ENCODE measurements at places on chromosomes 12 and 14.

DNA sequence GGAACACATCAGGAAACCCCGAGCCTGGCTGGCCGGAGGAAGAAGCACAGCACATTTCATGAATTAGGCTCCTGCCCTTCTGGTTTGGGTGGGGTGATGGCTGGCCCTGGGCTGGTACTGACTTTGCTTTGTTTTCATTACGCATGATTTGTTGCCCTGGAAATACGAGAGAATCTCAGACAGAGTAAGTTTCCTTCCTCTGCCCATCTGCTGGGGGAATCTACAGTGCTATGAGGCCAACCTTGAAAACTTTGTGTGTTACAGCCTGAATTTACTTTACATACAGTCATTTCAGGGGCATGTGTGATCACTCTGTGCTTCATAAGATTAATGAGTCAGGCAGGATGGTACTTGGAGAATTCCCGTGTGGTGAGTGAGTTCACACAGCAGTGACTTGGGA lies 20.5 kb upstream of the SLC5A8 start:
- DNase-seq = no peak

DNA sequence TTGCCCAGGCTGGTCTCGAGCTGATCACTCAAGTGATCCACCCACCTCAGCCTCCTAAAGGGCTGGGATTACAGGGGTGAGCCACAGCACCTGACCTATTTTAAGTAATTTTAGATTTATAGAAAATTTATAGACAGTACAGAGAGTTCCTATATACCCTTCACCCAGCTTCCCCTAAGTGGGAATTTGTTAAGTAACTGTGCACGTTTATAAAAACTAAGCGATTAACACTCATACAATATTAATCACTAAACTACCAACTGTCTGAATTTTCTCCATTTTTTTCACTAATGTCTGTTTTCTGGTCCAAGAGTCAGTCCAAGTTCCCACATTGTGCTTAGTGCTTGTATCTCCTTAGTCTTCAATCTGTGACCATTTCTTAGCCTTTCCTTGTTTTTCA lies 5.5 kb downstream of the IL31 start:
- no peak for DNase-seq

DNA sequence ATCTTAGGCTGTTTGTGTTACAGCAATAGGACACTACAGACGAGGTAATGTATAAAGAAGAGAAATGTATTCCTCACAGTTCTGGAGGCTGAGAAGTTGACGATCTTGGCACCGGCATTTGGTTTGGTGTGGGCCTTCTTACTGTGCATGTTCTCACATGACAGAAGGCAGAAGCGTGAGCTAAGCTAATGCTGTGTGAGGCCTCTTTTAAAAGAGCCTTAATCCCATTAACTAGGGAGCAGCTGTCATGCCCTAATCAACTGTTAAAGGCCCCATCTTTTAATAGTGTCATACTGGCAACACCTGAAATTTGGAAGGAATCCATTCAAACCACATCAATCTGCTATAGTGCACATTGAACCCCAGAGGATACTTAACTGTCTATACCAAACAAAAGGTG lies 992.9 kb downstream of the GALC start:
- DNase-seq = no peak

GRCh38 chr12:100908501-100908900 lies 113.9 kb downstream of the ANO4 start:
- DNase-seq = no peak

- no peak for DNase-seq
Observed at GRCh38 chr14:66288511-66288910, 197.7 kb upstream of the CCDC196 start.

Data from cardiac septum (tissue), 1 donor.